ENCODE measurements at places on chromosomes 7 and 10.

DNA sequence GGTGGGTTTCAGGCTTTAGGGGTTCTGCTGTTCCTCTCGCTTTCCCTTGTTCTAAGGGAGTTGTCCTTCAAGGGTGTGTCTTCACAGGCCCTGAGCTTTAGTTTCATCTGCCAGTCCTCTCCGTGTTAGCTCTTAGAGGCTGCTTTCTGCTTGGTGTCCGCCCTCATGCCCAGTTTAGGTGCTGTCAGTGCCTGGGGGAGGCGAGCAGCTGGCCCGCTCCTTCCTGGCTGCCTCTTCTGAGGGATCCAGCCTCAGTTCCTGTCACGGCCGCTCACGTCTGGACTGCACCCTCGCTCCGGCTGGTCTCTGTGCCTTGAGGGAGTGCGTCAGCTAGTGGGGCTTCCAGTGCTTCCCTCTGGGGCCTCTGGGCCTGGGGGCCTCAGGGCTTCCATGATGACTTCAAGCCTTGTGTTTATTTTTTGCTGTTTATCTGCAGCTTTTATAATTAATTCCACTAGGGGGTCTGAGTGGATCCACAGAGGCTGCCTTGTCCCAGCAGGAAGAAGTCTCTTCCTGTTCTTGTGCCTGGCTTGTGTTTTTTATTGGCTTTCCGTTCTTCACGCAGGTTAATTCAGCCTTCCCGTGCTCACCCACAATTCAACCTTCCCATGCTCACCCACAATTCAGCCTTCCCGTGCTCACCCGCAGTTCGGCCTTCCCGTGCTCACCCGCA lies 33.0 kb downstream of the WDR37 start:
- no peak for DNase-seq

DNA sequence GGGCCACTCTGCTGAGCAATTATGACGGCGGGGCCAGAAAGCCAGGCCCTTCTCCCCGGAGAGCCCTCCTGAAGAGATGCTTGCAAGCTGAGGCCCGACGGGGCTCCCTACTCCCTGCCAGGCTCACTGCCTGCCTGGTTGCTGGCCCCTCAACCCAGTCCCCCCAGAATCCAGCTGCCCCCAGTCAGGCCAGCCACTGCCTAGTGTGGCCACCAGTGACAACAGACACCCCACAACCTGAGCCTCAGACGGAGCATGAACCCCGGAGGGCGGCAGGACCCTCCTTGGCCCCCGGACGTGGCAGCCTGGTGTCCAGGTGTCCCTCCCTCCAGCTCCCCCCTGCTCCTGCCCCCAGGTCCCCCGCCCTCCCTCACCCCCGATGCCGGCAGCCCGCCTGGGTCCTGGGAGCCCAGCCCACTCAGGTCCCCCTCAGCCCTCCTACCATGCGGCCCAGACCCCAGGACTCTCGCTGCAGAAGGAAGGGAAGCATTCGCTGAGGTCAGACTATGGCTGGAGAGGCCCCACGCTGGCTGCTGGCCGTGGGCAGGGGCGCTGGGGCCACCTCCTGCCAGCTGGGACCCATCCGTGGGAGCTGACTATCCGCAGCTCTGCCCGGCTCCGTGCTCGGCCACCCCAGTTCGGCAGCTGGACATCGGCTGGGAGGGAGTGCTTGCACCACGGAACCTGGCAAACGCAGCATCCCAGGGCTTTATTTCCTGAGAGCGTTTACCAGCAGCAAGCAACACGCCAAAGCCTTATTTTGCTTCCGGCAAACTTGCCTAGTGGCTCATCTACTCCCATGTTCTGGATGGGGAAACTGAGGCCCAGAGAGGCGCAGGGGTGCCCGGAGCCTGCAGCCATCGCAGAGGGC lies 89.8 kb downstream of the UNCX start:
- DNase-seq = no peak

- no peak for DNase-seq
These were observed 722 bp downstream of the MDH2 start for GRCh38 chr7:76048668-76048988.

- DNase-seq = no peak
These were observed 78.3 kb downstream of the GALNT17 start for GRCh38 chr7:71210220-71210619.

- no peak for DNase-seq
These were observed 246.6 kb downstream of the SNX10 start for GRCh38 chr7:26538216-26538615.

DNA sequence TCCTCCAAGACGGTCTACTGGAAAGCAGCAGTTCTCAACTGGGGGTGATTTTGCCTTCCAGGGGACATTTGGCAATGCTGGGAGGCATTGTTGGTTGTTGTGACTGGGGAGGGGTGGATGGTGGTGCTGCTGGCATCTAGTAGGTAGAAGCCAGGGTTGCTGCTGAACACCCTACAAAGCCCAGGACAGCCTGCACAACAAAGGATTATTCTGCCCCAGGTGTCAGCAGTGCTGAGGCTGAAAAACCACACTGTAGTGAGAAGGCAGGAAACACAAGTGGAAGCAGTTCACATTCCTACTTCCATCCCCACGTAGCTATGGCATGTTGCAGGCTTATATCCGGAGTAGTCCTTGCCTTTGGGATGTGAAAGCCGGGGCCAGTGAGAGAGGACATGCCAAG lies 86.9 kb downstream of the AOAH start:
- no peak for DNase-seq

DNA sequence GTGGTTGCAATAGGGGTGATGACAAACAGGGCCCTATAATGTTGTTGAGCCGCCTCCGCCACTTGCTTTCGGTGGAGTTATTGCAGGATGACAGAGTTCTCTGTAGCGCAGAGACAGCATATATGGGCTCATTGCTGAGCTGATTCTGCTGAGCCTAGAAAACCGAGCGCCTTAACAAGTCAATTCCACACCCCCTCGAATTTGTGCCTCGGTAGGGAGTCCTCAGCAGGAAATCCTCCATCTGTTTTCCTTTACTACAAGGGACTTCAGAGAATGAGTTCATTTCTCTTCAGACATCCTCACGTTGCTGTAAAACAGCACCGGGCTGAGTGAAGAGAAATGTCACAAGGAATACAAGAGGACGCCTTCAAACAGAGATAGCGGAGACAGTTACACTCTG lies 90.7 kb upstream of the KIAA1217 start:
- DNase-seq = no peak

DNA sequence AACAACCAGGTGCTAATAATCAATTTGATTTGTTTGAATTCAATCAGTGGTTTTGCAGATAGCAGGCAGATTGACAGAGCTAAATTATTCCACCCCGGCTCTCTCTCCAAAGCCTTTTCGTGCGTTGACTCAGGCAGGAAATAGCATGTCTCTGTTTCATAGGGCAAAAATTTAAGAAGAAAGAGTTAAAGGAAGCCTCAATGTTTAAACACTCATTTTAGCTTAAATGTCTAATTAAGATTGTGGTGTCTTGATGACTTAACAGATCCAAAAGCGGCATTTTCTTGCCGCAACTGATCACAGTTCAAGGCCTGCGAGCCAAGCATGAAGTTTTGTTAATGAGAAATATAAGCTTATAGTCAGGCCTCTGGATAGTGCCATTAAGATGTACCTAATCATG lies 1051.1 kb upstream of the AUTS2 start:
- no peak for DNase-seq

- no peak for DNase-seq
These were observed 513 bp downstream of the HOXA7 start for GRCh38 chr7:27155816-27156507.

- no peak for DNase-seq
These were observed 68.7 kb downstream of the MBL2 start for GRCh38 chr10:52703898-52704297.

DNA sequence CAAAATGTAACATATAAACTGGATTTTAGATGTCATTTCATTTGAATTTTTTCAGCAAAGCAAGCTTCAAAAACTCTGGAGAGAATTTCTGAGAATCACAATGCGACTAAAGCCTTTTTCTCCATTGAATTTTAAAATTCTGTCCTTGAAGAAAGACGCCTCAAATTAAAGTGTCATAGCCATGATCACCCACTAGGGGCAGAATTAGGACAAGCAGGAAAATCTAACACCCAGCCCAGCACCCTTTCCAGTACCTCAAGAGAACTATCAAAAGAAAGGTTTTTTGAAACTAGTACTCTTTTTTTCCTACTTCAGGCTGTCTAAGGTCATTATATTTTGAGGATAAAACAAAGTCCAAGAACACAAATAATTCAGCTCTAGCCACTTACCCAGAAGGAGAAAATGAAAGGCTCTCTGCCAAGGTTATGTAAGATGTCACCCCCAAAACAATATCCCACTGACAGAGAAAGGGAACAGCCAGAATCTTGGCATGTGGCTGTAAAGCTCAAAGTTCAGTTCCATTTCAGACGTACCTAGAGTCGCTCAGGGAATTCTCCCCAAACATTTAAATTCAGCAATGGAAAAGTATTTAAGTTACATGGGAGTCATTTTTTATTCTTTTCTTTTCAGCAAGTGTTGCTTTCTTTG lies 299.4 kb downstream of the SNX13 start:
- DNase-seq = no peak

DNA sequence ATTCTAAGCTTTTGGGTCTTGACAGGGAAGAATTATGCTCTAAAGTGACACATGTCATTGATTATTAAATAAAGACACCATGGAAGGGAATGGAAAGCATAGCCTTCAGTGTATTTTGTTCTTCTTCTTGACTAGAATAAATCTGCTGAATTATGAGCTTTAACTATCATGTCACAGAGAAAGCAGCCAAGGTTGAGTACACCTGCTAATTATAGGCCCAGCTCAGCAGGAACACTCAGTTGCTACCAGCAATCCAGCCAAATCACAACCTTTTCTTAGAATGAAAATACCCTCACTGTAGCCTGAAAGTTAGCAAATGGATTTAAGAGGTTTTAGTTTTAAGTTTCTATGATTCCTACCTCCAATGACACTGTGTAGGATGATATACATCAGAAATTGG lies 225.3 kb upstream of the RHOBTB1 start:
- DNase-seq = no peak

DNA sequence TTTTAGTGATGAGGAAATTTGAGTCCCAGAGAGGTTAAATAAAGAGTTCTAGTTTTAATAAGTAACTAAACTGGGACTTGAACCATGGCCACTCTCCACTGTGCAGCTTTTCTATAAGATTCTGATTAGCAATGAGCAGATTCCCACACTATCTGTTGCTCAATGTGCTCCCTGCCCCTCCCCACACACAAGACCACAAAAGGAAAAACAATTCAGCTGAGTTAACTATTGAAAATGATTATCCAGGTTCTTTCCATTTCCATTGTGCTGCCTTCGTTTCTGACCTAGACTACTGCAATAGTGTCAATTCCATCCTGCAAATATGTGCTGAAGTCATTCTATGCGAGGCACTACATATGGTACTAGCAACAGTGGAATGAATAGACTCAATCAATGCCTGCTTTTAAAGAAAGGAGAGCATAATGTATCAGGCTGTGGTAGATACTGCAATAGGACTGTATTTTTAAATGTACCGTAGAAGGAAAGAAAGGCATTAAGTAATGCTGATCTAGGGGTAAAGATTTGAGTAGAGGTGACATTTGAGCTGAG lies 97.0 kb downstream of the SEMA3C start:
- DNase-seq = no peak

- no peak for DNase-seq
These were observed 7.4 kb downstream of the ELFN1 start for GRCh38 chr7:1677206-1678080.

DNA sequence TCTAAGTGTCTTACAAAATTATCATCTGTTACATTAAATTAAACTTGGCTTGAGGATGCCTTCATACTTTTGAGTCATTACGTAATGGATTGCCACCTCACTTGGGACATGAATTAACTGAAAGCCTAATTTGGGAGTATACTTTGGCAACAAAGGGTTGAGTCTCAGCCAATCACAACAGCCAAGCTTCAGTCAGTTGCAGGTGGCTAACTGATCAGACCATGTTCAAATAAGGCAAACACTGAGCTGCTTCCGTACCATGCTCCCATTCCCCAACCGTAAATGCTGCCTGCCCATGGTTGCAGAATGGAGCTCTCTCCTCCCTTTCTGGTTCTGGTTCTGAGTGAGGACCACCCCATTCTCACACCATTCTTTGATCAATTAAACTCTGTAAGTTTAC lies 92.9 kb upstream of the STK17A start:
- DNase-seq = no peak

DNA sequence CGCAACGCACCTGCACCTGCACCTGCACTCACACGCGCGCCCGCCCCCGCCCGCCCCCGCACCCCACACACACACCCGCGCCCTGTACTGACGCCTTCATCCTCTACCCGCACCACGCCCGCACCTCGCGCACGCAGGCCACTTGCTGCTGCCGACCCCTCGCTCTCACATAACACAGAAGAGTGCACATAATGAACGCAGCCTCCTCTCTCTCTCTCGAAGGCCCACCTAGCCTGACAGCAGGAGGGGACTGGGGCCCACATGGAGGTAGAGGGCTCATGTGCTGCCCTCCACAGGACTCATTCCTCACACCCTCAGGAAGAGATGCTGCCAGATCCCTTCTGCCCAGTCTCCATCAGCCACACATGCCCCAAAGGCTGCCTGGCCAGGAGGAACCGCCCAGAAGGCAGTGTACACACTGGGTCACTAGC lies 432 bp upstream of the CAMK2B start:
- no peak for DNase-seq

DNA sequence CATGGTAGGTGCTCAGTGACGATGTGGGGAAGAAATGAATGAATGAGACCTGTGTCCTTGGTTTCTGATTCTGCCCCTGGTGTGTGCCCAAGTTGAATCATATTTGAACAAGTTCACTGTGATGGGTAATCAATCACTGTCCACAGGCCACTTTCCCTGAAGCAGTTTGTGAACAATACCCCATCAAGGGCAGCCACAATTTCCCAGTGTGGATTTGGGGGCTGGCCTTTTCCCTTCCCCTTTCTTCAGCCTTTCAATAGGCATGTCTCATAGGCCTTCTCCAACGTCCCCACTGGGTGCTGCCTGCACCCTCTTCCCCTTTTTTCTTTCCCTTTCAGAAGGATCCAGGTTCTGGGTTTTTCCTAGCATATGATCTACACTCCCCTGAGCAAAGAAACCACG lies 64.7 kb downstream of the CREB5 start:
- no peak for DNase-seq

DNA sequence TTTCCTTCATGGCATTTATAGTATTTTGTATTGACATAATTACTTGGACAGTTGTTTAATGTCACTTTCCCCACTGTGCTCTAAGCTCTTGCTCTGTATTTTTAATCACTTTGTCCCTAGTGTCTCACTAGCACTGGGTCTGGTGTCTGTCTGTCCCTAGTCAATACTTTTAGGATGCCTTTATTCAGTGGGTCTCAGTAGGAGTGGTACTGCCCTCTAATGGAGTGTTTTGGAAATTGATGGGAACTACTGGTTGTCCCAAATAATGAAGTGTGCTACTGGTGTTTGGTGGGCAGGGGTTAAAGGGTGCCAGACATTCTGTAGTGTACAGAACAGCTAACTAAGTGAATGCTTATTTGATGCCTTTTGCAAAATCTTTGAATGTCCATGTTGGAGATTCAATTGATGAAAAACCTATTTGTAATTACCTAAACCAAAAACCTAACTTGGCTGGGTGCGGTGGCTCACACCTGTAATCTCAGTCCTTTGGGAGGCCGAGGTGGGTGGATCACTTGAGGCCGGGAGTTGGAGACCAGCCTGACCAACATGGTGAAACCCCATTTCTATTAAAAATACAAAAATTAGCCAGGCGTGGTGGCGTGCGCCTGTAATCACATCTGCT lies 33.3 kb downstream of the CDK14 start:
- DNase-seq = peak; percentile 6

GRCh38 chr7:108291152-108291508 lies 161.0 kb upstream of the LAMB4 start:
- no peak for DNase-seq

GRCh38 chr10:30041196-30042105 lies 17.9 kb downstream of the JCAD start:
- DNase-seq = no peak
